ENCODE measurements at places on chromosomes 7 and 10.

DNA sequence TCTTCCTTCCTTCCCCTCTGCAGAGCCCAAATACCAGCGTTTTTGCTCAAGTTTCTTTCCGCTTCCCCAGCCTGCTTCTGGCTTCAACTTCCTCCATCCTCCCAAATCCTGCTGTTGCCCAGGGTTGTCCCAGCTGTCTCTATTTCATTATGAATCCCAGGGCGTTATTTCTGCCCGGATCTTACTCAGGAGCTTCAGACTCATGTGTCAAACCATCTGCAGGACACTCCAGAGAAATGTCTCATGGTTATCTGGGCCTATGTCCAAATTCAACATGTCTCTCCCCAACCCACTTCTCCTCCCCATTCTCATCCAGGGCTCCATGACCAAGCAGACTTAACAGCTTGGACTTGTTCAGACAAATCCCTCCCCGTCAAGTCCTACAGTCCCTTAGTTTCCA lies 15.6 kb downstream of the ARHGAP22 start:
- DNase-seq, result peak; percentile 69

GRCh38 chr7:143455942-143456341 lies 12.7 kb downstream of the TAS2R60 start:
- no peak for DNase-seq

DNA sequence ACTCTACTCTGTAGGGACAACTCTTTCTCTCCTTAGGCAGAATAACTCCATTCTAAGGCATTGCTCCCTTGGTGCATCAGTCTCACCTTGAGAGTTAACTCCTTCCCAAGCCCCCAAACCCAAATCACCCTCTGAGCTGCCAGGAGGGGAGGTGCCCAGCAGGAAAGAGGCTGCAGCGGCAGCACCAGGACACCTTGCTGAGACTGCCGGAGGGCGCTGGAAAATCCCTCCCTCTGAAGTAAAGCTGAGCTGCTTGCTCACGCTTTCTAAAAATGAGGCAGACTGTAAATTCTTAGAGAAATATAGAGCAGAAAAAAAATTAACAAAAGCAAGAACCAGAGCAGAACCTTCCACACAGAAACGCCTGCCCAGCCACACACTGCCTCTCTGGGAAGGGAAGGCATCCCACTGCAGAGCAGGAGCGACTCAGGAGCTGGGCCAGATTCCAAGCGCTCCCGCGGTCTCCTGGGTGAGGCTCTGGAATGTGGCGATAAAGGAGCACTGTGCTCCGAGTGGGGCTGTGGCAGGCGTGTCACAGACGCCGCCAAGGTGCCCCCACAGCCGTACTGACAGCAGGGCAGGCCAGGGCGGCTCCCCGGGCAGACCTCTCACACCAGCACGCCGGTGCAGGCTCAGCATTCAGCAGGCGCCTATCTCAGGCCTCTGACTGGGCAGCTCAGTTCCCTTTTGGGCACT lies 202.1 kb downstream of the TNS3 start:
- peak; percentile 78 for DNase-seq

DNA sequence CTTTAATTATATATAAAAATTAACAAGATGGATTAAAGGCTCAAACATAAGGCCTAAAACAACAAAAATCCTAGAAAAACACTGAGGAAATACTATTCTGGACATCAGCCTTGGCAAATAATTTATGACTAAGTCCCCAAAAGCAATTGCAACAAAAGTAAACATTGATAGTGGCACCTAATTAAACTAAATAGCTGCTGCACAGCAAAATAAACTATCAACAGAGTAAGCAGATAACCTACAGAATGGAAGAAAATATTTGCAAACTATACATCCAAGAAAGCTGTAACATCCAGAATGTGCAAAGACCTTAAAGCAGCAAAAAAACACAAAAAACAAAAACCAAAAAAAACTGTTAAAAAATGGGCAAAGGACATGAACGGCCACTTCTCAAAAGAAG lies 384.0 kb upstream of the SEMA3D start:
- DNase-seq, result no peak

Measured in MG63 (cell line).